Smooth muscle cell of the brain vasculature (primary cell): ENCODE measurements at places on chromosomes 11 and 22.

GRCh38 chr11:134052395-134052987, 16.4 kb upstream of the JAM3 start:
- DNase-seq: no peak

DNA sequence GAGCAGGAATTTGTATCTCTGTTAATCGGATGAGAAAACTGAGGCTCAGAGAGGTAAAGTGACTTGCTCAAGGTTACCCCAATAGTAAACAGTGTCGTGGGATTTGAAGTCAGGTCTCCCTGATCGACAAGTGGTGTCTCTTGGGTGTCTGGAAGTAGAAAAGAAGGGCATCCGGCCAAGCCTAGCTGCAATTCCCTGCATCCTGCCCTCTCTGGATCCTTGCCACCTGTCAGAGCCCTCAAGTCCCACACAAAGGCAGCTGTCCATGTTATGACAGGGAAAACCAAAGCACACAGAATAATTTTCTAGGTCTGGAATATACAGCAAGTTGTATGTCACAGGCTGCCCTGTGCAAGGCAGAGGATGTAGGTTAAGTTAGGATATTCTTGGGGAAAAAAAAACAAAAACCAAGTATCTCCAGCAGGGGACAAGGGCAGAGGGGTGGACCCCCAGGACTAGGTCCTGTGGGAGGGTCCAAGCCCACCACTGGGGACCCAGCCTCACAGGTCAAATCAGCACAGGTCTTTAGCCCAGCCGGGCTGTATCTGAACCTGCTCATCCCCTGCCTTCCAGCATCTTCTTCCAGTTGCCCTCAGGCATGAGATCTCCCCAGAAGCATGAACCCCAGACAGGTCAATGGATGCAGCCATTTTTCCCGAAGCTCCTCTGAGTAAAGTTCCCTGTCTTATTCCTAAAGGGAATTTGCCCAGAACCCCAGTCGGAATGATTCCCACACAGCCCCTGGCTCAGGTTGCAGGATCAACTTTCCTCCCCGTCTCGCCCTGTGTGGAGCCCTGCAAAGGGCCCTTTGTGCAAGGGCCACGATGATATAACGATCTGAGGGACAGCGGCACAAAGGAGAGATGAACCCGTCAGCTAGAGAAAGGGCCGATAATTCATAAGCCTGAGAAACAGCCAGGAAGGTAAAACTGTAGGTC, 15.0 kb downstream of the USH1C start:
- no peak for DNase-seq

GRCh38 chr11:6249770-6250555, 9.7 kb upstream of the CCKBR start:
- no peak for DNase-seq

GRCh38 chr11:30426781-30427180, 103.9 kb downstream of the ARL14EP start:
- DNase-seq: no peak

DNA sequence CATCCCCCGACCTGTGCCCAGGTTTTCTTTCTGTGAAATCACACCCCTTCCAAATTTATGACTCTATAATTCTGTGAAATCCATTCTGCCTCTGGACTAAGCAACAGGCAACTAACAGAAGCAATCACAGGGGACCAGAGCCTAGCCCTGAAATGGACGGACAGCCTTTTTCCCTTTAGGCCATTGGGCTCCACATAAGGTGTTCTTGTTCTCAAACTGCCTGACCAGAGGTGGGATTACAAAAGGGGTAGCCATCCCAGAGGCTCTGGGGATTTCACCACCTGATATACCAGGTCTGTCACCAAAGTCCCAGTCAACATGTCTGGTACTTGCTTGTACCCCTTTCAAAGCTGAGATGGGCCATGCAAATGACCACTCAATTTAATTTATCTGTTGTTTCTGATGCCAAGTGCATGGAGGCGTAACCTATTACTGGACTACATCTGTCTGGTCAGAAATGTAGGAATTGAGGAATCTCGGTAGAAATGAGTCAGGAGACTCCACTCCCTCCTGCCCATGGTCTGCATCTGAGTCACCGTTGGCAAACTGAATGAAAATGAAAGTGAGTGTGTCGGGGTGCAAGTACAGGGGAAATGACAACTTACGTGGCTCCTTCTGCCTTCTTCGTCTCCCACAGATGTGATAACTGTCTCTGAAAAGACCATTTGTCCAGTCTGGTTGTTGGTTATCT, 10.2 kb downstream of the DKK3 start:
- DNase-seq: no peak

DNA sequence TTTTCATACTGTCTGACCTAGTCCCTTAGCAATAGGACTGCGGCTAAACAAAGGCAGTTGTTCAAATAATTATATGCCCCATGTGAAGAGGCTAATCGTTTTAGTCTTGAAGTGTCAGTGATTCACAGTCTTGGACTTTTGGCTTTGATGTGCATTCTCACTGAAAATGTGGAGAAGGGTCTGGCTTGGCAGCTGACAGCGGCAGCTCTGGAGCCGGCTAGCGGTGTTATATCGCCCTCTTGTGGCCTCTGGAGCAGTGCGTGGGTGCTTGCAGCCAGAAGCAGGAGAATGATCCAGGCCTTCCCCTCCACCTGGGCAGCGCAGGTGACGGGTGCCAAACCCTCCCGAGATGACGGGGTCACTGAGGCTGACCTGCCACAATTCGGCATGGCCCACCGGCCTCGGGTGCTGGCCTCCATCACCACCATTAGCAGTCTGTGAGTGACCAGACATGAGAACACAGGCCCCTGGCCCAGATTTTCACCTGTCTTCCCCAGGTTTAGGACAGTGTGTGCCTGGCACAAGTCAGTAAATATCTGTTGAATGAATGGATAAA, 90.3 kb upstream of the PITPNB start:
- peak; percentile 46 for DNase-seq

- DNase-seq: no peak
Observed at GRCh38 chr11:75105462-75105925, 8.8 kb upstream of the OR2AT4 start.

- DNase-seq: no peak
Observed at GRCh38 chr11:2519862-2520735, 75.3 kb downstream of the KCNQ1 start.

- no peak for DNase-seq
Observed at GRCh38 chr22:50071432-50072166, 13.5 kb upstream of the TTLL8 start.
